ENCODE measurements at places on chromosomes 7 and 10.

DNA sequence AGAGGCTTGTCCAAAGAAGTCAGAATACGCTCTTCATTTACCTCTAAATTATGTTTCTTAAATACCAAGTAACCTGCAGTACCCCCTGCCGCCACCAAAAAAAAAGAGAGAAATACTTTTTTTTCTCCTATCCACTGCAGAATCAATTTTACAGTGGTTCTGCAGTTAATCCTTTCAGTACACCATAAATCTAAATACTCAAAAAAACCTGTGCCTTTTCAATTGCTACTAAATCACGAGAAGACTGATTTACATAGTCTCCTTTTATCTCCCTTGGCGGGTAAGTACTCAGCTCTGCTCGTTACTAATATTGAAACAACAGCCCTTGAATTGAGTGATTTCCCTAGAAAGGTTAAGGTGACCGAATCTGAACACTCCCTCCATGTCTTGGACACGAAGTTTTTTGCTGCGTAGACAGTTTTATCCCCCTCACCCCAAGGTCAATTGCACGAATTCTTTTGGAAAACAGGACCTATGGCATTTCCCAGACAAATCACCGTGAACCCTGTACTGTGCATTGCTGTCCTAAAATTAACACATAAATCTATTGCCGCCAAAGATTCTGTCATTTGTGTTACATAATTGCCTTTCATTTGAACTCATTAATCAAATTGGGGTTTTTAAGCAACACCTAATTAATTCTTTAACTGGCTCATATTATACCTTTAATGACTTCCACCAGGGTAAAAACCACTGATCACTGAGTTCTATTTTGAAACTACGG lies 512 bp upstream of the VIM start:
- no peak for DNase-seq

DNA sequence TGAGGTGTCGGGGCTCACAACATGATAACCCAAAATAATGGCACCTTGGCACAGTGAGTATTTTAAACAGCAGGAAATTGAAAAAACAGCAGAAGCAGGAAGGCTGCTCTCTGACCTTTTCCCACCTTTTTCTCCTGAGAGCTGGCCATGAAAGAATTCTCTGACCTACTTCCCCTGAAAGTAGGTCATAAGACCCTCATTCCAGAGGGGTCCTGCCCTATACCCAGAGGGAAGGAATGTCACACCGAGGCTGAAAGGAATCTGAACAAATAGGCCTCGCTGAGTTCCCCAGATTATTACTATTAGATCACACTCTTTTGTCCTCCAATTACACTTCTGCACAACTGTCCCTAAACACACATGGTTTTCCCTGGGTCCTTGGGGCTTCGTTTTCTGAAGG lies 18.8 kb downstream of the CPVL start:
- DNase-seq: no peak

DNA sequence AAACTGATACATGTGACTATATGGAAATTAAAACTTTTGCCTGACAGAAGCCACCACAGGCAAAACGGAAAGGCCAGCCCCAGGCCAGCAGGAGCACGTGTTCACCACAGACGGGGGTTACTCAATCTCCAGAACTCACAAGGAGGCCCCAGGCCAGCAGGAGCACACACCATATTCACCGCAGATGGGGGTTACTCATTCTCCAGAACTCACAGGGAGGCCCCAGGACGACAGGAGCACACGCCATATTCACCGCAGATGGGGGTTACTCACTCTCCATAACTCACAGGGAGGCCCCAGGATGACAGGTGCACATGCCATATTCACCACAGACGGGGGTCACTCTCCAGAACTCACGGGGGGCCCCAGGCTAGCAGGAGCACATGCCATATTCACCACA lies 61.5 kb downstream of the NKX6-2 start:
- DNase-seq: no peak

DNA sequence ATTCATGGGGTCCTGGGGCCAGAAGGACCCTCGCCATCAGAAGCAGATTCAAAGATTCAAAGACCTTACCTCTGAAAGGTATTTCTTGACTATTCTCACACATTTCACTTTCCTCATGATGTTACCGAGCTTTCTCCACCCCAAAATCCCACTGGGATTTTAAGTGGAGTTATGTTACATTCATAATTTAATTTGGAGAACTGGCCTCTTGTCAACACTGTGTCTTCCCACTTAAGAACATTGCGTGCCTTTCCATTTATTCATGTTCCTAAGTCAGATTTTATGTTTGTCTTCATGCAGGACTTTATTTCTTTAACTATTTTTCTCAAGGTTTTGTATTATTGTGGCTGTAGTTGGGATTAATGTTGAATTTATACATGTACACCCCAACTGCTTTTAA lies 123.5 kb upstream of the BMPER start:
- no peak for DNase-seq

DNA sequence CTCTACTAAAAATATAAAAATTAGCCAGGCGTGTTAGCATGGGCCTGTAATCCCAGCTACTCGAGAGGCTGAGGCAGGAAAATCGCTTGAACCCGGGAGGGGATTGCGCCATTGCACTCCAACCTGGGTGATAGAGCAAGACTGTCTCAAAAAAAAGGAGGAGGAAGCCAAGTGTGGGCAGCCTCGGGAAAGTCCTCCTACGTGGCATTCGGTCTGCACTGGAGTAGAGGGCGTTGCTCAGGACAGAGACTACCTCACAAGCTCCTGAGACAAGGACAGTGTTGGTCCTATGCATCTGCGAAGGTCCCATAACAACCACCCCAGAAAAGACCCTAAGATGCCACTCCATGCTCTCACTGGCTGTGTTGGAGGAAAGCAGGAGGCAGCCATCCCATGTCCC lies 10.0 kb upstream of the SERPINE1 start:
- no peak for DNase-seq

Data from stimulated activated CD4-positive, alpha-beta T cell treated with anti-CD3 and anti-CD28 coated beads, Interleukin-15, amount 100 ng/mL, for 48 hours (primary cell).